Fibroblast of skin of back (primary cell): ENCODE measurements at places on chromosomes 6 and 20.

GRCh38 chr6:30113003-30113759 is at the start of gene TRIM31:
TSS of gene TRIM31 (minus strand) at chr6:30113090. CDS start at chr6:30112805, 285 bp downstream.
- no peak for DNase-seq

DNA sequence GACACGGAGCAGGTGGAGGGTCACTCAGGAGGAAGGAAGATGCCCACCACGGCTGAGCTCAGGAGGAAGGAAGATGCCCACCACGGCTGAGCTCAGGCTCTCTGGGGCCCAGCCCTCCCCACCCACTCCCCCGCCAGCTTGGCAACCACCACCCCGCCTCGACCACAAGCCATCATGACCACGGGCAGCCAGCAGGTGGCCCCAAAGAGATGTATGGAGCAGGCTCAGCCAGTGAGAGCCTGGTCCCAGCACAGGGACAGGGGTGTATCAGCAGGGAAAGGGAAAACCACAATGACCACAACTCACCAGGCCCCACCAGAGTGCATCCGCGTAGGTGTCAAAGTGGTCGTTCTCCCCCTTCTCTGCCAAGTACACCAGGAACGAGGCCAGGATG is 30.4 kb downstream of the KCNQ2 start:
- peak; percentile 32 for DNase-seq

GRCh38 chr20:47950124-47950912 is 165.0 kb upstream of the SULF2 start:
- DNase-seq: peak; percentile 82

GRCh38 chr6:163955096-163955495 is 540.6 kb downstream of the QKI start:
- DNase-seq: peak; percentile 96

- peak; percentile 64 for DNase-seq
Measured at GRCh38 chr20:34437330-34437986, 74.4 kb downstream of the ITCH start.

GRCh38 chr20:48307277-48307676 is 520.5 kb downstream of the PREX1 start:
- DNase-seq: no peak

- DNase-seq: no peak
Measured at GRCh38 chr6:155271145-155271544, 7.3 kb downstream of the CLDN20 start.

DNA sequence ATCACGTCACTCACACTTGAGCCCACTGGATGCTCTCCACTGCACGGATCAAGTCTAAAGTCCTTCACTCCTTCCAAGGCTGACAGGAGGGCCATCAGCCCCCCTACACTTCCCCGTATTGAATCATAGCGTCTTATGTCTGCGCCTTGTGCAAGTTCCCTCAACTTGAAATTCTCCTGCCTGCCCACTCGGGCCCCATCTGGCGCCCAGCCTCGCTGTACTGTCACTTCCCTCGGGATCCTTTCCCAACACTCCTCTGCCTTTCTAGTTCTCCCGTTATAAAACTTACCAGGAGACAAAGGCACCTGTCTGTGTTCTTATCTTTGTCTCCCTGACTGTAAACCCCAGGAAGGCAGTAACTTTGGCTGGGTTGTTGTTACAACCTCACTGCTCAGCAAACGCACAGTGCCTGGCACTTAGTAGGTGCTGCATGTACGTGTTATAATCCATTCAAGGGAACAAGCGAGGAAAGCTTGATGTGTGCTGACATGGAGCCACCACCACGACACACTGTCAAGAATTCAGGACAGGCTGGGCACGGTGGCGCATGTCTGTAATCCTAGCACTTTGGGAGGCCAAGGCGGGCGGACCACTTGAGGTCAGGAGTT is 33.8 kb upstream of the ZFAND3 start:
- no peak for DNase-seq

DNA sequence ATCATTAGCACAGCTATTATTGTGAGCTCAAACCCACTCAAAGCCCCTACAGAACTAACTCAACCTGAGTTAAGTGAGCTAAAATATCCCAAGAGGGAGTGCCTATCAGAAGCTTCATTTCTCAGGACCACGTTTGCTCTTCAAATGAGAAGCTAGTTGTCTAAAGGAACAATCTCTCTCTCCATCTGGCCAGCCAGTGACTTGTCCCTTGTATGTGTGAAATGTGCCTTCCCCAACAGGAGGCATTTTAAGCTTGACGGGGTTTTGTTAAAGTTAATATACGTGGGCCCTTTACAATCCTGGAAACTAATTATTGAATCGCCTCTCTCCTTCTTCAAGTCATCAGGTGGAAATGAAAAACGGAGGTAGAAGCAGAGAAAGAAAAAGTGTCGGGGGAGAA is 62.0 kb downstream of the TRERF1 start:
- DNase-seq: no peak

- no peak for DNase-seq
Measured at GRCh38 chr20:63185215-63185796, 30.6 kb downstream of the YTHDF1 start.

DNA sequence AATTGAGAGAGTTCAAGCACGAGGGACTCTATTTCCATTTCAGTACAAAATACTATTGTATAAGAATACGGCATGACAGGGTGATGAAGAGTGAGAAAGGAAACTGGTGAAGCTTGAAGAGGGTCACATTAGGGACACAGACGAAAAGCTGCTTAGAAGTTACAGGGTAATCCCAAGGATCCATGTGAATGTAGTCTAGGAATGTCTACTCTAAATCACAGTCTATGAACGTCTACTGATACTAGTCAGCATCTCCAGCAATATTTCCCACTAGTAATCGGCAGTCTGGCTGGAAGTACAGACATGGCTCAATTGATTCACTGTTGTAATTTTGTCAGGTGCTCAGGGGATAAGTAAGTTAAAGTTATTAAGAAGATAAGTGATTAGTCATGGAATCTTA is 156.4 kb downstream of the ASCC3 start:
- peak; percentile 18 for DNase-seq

- no peak for DNase-seq
Measured at GRCh38 chr20:4117867-4118266, 102.5 kb upstream of the RNF24 start.

- peak; percentile 32 for DNase-seq
Measured at GRCh38 chr20:7094438-7094997, 327.0 kb downstream of the BMP2 start.

- DNase-seq: no peak
Measured at GRCh38 chr6:34272013-34272926, 23.5 kb upstream of the SMIM29 start.

- peak; percentile 13 for DNase-seq
Measured at GRCh38 chr6:162817196-162817595, 89.4 kb downstream of the PACRG start.

DNA sequence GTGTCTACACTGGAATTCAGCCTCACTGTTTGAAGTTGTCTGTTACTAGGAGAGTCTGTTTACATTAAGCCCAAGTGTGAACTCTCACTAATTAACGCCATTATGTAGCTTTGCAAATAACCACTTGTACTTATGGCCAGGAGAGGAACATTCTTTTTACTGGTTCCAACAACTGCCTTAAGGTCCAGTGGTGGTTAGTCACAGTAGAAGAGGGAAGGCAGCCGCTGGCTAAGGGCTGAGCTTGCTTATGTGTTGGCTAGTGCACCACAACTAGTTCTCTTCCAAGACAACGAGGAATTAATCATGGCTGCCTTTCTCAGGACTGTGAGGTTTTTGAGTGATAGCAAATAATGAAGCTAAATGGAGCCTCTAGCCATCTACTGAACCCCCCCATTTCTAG is 14.9 kb upstream of the SLC22A23 start:
- no peak for DNase-seq

- DNase-seq: peak; percentile 55
Measured at GRCh38 chr6:2970753-2971419, 481 bp downstream of the SERPINB6 start.

DNA sequence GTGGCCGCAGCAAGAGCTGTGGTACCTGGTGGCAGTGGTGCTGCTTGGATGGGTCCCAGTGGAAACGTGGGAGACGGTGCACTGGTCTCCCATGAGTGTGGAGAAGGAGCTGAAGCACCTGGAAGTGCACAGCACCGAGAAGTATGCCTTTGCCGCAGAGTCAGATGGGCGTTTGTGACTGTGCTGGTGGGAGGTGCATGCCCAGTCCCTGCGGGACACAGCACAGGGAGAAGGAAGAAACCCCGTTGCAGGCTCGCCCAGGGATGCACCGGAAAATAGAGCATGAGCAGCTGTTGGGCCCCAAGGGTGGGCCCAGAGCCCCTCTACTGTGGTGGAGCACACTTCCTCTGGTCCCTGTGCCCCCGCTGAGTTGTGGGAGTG is 19.3 kb upstream of the RGS17 start:
- DNase-seq: no peak

DNA sequence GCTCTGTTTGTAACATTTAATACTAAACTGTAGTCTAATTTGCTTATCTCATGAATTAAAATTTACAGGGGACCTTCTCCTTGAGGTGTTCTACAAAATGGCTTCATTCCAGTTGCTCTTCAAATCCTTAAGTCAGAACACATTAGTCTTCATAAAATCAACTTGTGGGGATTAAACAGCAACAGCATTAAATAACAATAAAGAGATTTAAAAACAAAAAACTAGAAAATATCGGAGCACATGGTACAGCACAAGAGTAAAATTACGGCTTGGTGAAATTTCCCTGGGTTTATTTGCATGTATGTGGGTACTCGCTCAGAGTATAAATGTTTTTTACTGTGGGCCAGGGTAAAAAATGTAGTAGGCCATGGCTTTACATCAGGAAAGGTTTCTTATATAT is 12.0 kb downstream of the RRAGD start:
- DNase-seq: no peak

- peak; percentile 52 for DNase-seq
Measured at GRCh38 chr6:167573461-167574215, 248.8 kb downstream of the TTLL2 start.

- no peak for DNase-seq
Measured at GRCh38 chr20:61786230-61786629, 279.5 kb downstream of the TAF4 start.

DNA sequence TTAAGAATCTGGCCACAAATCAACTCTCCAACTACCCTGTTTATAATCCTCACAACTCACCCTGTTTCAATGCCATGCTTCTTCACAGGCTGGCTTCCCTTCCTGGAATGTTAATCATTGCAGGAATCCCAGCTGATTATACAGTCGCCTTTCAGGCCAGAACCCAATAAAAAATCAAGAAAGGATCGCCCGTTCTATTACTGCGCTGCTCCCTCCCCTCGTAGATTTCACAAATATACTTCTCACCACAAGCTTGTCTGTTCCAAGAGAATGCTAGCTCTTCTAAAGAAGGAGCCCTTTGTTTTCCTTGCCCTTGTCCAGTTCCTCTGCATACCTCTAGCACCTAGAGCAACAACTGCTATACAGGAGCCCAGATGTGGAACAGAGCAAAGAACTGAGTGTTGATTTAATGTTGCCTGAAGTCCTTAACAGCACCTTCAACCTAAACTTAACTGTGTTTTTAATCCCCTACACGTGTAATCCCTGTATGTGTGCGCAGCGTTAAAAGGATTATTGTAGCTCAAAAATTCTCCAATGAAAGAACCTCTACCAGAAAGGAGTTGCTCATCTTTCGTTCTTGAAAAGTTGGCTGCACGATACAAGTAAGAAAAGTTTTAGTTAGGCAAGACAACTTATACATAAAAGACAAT is 988 bp downstream of the ECHDC1 start:
- DNase-seq: peak; percentile 68

DNA sequence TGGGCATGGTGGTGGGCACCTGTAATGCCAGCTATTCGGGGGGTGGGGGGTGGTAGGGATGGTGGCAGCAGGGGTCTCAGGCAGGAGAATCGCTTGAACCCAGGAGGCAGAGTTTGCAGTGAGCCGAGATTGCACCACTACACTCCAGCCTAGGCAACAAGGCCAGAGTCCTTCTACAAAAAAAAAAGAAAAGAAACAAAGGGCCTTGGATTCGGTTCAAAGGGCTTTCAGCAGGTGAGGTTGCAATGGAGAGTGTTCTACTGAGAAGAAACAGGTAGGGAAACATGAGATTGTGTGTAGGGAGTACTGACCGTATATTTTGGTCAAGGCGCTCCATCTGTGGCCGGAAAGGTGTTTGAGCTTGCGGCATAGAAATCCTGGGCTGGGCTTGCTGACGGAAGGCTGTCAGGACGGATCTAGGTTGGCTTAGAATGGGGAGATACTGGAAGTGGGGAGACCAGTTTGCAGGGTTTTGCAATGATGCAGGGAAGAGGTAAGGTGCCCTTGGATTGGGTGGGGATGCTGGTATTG is 40.7 kb upstream of the DSP start:
- DNase-seq: no peak

GRCh38 chr6:115902436-115902835 is 158.3 kb downstream of the FRK start:
- DNase-seq: no peak

- peak; percentile 37 for DNase-seq
Measured at GRCh38 chr6:143697076-143697800, 19.5 kb downstream of the PHACTR2 start.

DNA sequence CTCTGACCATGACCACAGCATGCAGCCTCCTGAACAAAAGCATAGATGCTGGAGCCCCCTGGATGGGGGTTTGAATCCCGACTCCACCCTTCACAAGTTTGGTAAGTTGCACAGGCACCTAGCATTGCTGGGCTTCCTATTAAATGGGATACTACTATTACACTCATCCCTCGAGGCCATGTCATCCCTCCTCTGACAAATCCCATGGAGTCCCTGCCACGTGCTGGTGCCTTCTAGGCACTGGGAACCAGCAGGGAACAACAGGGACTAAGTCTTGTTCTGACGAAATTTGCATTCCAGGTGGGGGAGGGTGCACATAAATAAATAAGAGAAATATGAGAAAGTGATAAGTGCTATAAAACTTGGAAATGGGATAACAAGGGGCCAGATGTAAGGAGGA is 15.3 kb upstream of the SIRPA start:
- peak; percentile 55 for DNase-seq

DNA sequence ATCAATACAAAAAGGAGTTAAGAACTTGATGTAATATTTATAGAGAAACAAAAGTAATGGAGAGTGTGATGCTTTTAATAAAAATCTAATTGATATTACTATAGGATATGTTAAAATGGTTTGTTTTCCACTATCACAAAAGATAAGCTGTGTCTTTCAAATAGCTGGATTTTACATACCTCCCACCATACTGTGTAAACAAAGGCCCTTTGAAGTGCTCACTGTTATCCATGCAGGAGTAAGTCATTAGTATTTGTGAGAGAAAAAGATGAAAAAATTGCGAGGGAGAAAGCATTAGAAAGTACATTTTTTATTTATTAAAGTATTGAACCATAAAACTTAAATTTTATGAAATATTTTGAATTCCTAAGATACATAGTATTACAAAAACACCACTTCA is 733.0 kb downstream of the GRIK2 start:
- no peak for DNase-seq

- no peak for DNase-seq
Measured at GRCh38 chr20:1493536-1493935, 2.3 kb upstream of the SIRPB2 start.

GRCh38 chr6:77403424-77403823 is 59.9 kb downstream of the HTR1B start:
- peak; percentile 90 for DNase-seq

- DNase-seq: no peak
Measured at GRCh38 chr6:98286620-98287019, 547.8 kb upstream of the POU3F2 start.
